ENCODE measurements at places on chromosomes 6 and 20.

- no peak for DNase-seq
These were observed 623.1 kb downstream of the PHF3 start for GRCh38 chr6:64258752-64259151.

DNA sequence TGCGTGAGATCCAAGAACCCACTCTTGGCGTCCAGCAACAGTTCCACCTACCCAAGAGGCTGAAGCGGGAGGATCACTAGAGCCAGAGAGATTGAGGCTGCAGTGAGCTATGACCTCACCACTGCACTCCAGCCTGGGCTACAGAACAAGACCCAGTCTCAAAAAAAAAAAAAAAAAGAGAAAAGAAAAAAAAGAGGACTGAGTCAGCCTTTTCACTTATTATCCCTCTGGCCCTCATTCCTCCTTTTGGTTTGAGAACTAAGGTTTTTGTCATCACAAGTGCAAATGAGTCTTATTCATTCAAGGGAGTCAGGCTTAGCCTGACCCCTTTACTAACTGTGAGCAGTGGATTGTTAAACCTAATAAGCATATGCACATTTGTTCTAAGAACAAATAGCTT, 37.9 kb upstream of the JARID2 start:
- DNase-seq, result no peak

DNA sequence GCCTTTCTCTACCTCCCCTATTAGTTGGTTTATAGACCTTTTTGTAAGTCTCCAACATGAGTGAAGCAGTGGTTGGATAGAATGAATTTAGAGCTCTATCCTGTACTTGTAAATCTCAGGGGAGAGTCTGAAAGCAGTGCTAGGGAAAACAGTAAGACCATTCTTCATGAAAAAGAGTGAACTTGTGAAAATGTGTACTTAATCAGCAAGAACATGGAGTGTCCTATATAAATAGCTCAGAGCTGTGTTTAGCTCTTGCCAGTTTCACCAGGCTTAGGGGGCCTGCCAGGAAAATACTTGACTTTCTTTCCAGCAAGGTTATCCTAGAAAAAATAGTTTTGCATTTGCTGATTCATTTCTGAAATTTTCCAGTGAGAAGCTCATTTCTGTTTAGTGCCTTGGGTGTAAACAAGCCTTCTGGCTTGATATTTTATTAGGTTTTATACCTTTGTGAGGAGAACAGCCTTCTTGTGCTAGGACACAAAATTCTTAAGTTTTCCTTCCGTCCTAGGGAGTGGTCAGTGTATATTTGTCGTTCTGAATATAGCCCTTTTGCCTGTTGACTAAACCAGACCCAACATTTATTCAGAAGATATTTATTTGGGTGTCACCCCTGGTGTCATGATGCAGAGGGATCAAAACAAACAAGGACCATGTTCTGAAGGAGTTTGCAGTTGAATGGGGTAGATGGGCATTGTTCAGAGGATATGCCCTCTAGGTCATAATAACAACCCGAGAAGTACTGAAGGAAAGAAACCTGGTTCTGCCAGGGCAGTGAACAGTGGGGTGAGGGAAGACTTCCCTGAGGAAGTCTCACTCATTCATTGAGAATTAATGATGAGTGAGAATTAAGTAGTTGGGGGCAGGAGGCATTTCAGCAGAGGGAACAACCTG, 7.6 kb downstream of the ARFGEF2 start:
- no peak for DNase-seq

GRCh38 chr6:3768502-3768901, 17.0 kb upstream of the PXDC1 start:
- no peak for DNase-seq

- no peak for DNase-seq
These were observed 12.8 kb downstream of the STK4 start for GRCh38 chr20:44979090-44979621.

GRCh38 chr20:38299963-38300362, 4.0 kb upstream of the BPI start:
- no peak for DNase-seq

DNA sequence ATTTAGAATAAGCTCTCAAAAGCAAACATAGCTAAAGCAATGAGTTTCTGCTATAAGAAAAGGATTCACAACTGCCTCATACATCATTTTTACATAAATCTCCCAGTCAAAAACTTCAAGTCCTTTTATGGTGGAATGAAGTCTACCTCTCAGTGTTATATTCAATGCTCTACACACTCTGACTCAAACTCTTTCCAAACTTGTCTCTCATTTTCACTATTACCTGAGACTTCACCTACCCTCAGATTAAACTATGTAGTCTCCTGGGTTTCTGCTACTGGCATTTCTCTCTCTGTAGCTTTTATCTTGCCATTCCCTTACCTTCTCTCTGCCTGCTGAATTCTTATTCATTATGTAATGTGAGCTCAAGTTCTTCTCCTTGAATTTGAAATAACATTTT, 11.4 kb downstream of the KIAA0408 start:
- no peak for DNase-seq

GRCh38 chr6:106825156-106825555, 149.4 kb downstream of the CD24 start:
- no peak for DNase-seq

GRCh38 chr6:10425975-10426780, 11.3 kb upstream of the TFAP2A start:
- DNase-seq, result peak; percentile 81

- no peak for DNase-seq
These were observed 113.0 kb downstream of the MANEA start for GRCh38 chr6:95690328-95690727.

- no peak for DNase-seq
These were observed 48.9 kb downstream of the DUSP22 start for GRCh38 chr6:340991-341827.

GRCh38 chr6:45423111-45423823, 45.5 kb upstream of the SUPT3H start:
- peak; percentile 70 for DNase-seq

- no peak for DNase-seq
These were observed 46.6 kb downstream of the ZMYND8 start for GRCh38 chr20:47309806-47310426.

DNA sequence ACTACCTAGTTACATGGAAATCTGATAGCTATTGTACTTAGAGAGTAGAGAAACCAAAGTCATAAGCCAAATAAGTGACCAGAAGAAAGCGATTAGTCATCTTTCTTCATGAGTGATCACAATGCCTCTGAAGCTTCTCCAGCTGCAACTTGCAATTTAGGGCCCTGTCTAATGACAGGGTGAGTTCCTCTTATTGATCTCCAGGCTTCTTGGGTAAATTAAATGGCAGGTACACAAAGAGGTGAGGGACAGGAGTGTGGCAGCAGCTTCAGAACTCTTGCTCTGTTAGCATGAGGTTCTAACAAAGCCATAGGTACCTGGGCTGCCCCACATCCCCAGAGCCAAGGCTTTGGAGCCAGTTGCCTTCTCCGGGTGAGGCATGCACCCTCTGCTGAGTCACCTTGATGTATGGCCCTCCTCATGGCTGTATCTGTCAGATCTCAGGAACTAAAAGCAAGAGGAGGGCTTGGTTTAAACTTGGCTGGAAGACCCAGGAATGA, 60.8 kb downstream of the PRDM1 start:
- no peak for DNase-seq

DNA sequence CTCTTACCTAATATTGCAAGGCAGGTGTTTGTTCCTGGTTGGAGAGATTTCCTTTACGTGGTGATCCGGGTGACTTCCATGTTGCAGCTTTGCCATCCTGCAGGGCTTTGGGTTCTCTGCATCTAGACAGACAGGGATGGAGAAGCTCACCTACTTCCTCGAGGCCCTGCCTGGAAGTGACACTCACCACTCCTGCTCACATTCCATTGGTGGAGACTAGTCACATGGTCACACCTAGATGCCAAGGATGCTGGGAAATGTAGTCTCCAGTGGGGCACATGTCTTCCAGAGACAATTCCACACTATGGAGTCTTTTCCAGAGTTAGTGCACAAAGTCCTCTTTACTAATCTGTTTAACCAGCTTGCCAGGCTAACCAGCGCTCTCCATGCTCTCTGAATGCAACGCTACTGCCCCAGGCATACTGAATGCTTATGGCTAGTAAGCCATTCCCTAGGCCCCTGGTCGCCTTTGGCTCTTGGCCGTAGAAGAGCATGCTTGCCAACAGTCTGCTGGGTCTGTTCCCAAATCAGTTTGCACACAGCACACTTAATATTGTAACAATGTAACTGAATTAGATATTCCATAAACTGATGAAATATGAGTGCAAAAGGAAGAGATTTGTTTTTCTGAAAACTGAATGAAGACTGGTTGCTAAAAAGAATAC, 6.7 kb upstream of the KCNK15 start:
- DNase-seq, result peak; percentile 65

- DNase-seq, result no peak
These were observed 754 bp downstream of the TNF start for GRCh38 chr6:31575952-31576685.

DNA sequence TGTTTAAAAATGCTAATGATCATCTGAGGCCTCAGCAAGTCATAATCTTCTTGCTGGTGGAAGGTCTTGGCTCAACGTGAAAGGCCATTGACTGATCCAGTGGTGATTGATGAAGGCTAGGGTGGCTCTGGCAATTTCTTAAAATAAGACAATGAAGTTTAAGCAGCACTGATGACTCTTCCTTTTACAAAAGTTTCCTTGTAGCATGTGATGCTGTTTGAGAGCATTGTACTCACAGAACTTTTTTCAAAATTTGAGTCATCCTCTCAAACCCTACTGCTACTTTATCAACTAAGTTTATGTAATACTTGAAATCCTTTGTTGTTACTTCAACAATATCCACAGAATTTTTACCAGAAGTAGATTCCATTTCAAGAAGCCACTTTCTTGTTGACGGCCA, 382.3 kb downstream of the ESR1 start:
- DNase-seq, result no peak

- DNase-seq, result no peak
These were observed 14.6 kb upstream of the SLC22A2 start for GRCh38 chr6:160273196-160273595.

GRCh38 chr6:145968051-145968450, 3.9 kb upstream of the SHPRH start:
- no peak for DNase-seq

- no peak for DNase-seq
These were observed 61.2 kb downstream of the ZMYND8 start for GRCh38 chr20:47295129-47295813.

GRCh38 chr6:73968221-73968757, 272.3 kb downstream of the CD109 start:
- DNase-seq, result no peak

- DNase-seq, result no peak
These were observed 80.4 kb upstream of the CD93 start for GRCh38 chr20:23166563-23166962.

- DNase-seq, result no peak
These were observed 25.3 kb downstream of the MYT1 start for GRCh38 chr20:64189530-64189966.

DNA sequence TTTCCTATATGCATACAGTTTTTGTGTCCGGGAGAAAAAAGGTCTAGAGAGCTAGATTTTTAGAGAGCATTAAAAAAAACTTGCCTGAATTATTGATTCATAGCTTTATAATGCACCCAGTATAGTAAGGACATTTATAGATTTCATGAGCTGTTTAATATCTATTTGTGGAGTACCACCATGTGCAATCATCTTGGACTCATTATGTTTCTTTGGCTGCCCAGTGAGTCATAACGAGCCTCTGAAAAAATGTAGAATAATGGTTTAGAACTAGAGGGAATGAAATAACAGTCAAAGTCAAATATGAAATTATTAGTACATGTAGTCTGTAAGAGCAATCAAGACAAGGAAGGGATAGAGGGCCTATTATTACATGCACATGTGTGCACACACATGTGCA, 350.0 kb downstream of the CD83 start:
- DNase-seq, result no peak

GRCh38 chr20:36175016-36175415, 20.5 kb downstream of the EPB41L1 start:
- no peak for DNase-seq

DNA sequence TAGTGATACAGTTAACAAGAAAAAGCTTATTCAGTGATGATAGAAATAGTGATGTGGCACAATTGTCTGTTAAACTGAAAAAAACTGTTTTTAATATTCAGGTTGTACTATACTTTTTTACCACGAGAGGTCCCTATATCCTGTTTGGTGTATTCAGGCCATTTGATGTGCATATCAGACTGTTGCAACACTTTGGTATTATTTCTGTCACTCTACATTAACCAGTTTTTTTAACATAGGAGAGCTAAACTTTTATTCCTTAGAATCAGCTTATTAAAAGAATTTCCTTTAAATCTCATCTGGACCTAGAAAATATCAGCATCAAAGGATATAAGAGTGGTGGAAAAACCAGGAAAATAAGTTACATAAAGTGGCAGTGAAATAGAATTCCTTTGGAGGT, 36.8 kb downstream of the TSPYL4 start:
- DNase-seq, result no peak

- DNase-seq, result peak; percentile 84
These were observed 9.9 kb downstream of the CYP21A2 start for GRCh38 chr6:32047855-32048766.

- no peak for DNase-seq
These were observed 239.6 kb downstream of the ERMARD start for GRCh38 chr6:169991031-169991390.

GRCh38 chr6:22366214-22366613, 69.4 kb upstream of the PRL start:
- no peak for DNase-seq

DNA sequence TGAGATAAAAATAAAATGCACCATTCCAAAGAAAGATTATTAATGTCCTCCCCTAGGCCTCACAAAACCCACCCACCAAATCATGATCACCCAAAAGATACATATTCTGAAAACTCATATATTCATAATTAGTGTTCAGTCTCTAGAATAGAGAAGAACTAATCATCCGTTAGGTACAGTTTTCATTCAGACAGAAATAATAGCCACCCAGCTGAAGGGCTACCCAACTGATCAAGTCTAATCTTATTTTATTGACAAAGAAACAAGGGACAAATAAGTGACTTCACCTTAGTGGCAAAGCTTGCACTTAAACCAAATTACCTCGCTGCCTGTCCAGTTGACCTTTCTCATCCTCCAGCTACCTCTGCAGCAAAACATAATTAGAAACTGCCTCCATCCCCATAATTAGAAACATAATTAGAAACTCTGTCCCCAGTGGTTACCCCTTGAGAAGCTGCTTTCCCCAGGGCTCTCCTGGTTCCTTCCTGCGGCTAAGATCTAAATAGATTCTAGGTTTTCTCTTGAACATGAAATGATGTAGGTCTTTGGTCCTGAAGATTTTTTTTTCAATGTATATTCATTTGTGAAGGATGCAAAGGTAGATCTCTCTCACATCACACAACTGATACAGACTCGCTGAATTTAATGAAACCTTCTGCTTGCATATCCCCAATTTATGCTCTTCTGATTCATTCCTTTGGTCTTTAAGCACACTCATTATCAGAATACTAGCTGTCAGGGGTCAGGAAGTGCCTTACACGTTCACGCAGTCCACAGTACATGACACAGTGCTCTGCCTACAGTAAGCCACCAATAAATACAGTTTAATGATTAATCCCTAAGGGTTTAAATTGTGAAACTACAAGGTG, 46.3 kb downstream of the HBS1L start:
- DNase-seq, result no peak

DNA sequence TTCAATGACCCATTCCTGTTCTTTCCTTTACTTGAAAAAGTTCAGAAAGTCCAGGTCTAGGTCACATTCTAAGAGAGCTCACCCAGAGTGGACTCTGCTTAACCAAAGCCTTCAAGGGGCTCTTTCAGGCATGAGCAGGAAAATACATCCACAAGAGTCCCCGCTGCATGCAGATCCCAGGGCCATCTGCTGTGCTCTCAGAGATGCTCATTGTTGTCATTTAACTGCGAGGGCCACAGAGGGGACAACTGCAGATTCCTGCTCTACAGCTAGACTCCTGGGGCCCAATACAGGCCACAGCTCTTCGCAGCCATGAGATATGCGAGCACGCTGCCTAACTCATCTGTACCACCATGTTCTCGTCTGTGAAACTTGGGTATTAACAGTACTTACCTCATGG, 295.6 kb upstream of the QKI start:
- DNase-seq, result no peak
